Amniotic epithelial cell (primary cell): ENCODE measurements at places on chromosomes 16 and 17.

GRCh38 chr16:58962811-58963210, 228.7 kb upstream of the GOT2 start:
- no peak for DNase-seq

- DNase-seq = no peak
Observed at GRCh38 chr16:8489580-8489979, 100.7 kb downstream of the TMEM114 start.

GRCh38 chr17:76869496-76870376, 1.5 kb downstream of the MGAT5B start:
- DNase-seq = no peak

- DNase-seq = peak; percentile 51
Observed at GRCh38 chr16:85136702-85137322, 24.5 kb upstream of the CIBAR2 start.

DNA sequence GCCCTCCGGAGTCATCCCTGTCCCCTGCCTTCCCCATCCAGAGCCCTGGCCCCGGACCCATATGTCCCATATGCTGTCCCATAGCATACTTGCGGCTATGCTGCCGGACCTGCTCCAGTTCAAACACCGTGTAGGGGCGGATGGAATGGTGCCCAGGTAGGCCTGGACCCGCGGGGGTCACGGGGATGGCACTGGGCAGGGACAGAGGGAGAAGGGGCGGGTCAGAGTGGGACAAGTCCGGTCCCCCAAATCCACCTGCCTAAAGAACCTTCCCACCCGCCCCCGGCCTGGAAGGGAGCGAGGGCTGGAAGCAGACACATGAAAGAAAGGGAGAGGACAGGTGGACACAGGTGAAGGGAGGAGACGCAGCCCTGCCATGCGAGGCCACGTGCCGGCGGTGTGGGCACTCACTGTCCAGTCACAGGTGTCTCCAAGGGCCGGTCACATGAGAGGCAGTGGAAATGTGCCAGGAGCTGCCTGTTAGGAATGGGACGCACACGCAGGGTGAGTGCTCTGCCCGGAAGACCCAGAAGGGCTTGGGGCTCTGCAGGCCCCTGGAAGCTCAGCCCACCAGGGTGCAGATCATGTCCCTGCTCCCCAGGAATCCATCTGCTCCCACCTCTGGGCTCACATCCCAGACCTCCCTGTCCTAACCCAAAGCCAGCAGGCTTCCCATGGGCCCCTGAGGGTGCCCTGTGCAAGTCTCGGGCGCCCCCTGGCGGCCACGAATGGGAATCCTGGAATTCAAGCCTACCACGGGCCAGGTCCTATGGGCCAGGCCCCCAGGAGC, 14.0 kb downstream of the UBALD2 start:
- DNase-seq = peak; percentile 56

DNA sequence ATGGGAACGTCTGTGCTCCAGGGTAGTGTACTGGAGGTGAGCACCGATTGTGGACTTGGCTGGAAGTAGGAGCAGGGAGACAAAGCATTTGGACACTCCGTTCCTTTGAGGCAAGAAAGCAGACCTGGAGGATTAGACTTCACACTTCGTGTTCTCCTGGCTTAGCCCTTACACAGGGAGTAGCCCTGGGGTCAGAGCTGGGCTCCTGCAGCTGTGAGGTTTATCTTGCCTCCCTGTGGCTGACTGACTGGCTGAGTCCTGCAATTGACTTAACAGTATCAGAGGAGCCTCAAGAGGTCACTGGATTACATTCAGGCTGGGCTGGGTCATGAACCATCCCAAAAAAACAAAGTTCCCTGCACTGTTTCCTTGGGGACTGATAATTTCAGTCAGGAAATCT, 37.1 kb downstream of the MPRIP start:
- DNase-seq = peak; percentile 16

GRCh38 chr16:57127037-57127763, 34.8 kb downstream of the CPNE2 start:
- peak; percentile 23 for DNase-seq

DNA sequence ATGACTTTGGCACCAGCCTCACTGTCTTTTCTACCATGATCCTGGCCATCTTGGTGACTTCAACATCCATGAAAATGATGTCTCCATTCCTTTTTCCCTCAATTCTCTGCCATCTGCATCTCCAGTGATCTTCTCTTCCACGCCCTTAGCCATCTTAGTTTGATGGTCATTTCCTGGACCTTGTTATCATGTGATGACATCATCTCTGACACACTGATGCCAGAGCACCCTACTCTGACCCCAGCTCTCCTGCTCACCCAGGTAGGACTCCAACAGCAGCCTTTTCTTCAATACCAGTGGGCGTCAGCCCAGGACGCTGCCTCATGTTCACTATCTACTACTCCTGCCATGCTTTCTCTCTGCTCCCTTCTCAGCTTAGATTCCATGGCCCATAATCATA, 83.2 kb downstream of the ZZEF1 start:
- no peak for DNase-seq

DNA sequence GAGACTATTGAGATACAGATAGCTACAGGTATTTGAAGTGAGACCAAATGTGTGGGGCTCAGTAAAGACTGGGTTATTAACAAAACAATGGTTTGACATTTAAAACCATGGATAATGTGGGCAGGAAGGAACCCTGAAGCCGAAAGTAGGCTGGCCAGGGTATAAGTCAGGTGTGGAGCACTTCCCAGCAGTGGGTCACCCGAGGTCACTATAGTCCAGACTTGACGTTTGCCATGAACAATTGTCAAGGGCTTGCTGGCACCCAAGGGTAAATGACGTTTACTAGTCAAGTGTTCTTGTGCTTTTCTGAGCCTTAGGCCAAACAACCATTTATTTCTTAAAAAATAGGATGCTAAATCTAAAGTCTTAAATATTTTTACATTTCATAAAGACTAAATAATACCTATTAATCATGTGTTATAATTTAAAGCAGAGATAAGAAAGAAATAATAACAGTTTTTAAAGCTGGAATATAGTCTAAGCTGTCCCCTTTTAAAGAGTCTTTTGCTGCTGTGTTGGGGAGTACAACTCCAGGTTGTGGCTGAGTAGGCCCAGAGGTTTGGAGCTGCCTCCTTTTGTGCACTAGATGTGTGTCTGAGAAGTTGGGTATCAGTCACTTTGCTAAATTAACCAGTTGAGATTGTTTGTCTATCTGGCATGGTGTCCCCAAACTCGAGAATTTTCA, 15.7 kb downstream of the ALDH3A2 start:
- DNase-seq = no peak

GRCh38 chr17:278676-279059, 73.9 kb downstream of the RPH3AL start:
- no peak for DNase-seq

DNA sequence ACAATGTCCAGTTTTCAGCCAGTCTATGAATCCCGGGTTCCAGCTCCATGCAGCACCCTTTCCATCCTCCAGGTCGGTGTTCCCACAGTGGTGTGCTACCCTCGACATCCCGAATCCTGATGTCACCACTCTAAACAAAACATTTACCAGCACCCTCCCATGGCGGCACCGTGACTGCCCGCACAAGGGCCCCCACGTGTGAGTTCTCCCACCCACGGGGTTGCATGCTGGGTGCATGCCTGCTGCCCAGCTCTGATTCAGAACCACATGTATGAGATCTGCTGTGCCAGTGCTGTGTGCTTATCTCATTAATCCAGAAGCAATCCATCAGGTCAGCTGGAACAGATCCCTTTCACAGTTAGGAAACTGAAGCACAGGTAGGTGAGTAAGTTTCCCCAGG, 57.4 kb downstream of the C16orf78 start:
- no peak for DNase-seq

GRCh38 chr16:89190150-89190958, 10.0 kb downstream of the SLC22A31 start:
- no peak for DNase-seq

GRCh38 chr17:66341462-66341861, 39.0 kb downstream of the PRKCA start:
- DNase-seq = no peak
